ENCODE measurements at places on chromosomes 6 and 20.
A peak's percentile ranks its signal among the peaks of the same experiment; 100 is the strongest.

DNA sequence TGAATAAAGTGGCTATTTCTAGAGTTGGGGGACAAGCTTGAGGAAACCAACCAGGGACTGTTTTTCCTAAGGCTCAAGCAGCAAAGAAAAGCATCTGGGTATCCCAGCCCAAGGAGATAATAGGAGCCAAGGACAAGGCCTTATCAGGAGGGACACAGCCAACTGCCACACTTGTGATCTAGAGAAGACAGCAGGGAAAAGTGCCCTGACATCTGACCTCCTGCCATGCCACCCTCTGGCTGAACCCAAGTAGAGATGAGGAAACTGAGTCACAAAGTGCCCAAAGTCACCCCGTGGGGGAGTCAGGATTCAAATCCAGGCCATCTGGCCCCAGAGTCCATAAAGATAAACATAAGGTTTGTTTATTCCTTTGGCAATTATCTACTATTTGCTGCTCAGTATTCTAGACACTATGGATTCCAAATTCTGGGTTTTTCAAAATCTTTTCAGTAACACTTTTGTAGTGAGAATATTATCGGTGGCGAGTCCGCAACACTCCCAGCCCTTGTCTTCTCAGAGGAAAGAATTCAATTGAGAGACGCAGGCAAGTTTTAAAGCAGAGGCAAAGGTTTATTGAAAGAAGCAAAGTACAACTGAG lies 3.5 kb upstream of the LBP start:
- no peak for DNase-seq

GRCh38 chr20:11050350-11050749 lies 376.6 kb upstream of the JAG1 start:
- DNase-seq: no peak

- no peak for DNase-seq
Observed at GRCh38 chr6:63565727-63566596, 6.3 kb upstream of the LOC128125822 start.

GRCh38 chr20:16098890-16099639 lies 474.2 kb downstream of the KIF16B start:
- DNase-seq: no peak

DNA sequence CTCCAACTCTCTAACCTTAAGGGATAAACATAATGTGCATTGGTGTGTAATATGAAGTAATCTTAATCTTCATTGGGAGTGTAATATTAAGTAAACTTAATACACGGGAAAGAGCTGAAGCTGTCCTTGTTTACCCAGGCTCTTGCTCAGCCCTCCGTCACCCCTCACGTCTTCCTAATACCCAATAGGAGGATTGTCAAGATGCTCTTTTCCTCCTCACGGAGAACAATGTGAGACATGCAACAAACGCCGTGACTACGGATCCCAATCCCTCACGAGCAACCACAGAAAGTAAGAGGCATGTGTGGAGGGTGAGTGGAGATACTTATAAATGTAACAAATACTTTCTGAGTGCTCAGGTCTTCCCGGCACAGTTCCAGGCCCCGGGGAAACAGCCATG lies 11.0 kb downstream of the KIF16B start:
- no peak for DNase-seq

DNA sequence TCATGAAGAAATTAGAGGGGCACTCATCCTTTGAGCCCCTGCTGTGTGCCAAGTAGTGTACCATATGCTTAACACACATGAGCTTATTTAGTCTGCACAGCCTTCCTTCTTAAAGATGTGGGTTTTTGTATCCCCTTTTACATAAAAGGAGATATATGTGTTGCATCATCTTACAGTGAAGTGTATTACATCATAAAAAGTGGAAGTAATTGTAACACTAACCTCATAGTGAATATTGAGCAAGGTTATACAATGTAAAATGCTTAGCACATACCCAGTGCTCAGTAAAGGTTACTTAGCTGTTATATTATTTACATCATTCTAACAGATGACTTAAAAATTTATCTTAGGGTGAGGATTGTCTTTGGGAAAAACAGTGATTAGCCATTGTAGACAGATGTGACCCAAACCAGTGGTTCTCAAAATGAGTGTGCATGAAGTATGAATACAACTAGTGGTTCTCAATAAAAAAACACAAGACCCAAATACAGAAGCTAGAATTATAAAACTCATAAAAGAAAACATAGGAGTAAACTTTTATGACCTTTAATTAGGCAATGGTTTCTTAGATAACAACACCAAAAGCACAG lies 3.8 kb upstream of the PIGU start:
- DNase-seq: no peak

GRCh38 chr6:75963569-75963968 lies 108.9 kb downstream of the IMPG1 start:
- DNase-seq: no peak

DNA sequence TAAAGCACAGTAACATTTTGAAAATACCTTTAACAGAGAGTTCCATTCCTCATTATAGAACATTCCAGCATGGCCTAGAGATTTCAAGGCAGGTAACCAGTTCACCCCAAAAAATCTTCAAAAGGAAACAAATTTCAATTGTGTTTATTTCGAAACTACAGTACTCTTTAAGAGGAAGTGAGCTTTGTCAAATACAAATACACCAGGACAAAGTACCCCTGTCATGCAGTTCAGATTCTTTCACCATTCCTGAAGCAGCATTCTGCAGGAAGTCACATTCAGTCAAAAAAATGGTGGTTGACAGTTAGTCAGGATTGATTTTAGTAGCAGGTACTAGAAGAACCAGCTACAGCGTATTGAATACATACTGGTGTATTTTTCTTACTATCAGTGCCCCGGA lies 89.6 kb upstream of the RIN2 start:
- no peak for DNase-seq

- DNase-seq: no peak
Observed at GRCh38 chr6:68778356-68779020, 143.4 kb downstream of the ADGRB3 start.

DNA sequence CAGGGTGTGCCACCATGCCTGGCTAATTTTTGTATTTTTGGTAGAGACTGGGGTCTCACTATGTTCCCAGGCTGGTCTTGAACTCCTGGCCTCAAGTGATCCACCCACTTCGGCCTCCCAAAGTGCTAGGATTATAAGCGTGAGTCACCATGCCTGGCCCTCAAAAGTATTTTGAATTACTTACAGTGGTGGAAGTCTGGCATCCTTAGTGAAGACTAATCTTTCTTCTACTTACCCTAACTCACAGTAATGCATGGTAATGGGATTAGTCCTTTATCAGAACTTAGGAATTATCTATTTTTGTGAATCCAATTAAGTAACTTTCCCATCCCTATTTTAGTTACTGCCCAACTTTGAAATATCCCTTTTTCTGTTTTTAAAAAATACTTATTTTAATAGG lies 3.9 kb downstream of the RWDD1 start:
- no peak for DNase-seq

DNA sequence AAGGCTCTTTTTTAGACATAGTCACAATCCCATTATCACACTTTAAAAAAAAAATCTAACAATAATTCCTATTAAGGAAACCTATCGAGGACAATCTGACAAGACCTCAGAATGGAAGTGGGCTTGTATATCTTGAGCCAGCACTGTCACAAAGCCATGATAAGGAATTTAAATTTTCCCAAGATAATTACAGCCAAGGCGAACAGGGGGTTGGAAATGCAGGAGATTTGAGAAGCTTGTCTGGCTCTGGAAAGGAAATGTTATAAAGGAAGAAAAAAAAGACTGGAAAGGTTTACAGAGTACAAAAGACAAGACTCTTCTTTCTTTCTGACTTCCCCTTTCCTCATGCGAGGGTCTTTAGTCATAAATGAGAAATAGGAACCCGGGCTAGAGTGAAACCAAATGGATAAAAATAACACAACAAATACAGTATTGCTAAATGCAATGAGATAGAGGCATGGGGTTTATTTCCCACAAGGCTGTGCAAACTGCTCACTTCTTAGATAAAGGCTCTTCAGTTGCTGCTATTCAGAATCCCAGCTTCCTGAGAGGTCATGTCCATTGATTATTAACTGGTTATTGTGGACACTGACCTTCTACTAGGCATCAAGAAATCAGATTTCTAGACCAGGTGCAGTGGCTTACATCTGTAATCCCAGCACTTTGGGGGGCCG lies 13.4 kb upstream of the GHRH start:
- no peak for DNase-seq

DNA sequence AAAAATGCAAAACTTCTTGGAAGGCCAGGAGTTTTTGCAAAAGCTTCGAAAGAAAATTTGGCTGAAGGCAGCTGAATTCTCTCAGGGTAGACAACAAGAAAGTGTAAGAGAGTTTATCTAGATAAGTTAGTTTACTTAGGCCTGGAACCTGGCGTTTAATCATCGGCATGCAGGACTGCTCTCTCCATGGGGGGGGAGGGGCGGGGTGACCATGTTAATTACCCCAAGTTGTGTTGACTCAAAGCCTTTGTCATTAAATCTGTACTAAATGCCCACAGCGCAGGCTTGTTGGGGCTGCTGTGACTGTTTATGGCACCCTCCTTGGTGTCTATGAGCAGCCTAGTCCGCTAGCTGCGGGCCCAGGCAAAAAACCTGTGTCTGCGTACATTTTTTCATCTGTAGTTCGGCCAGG lies 20.1 kb upstream of the ZNF451 start:
- no peak for DNase-seq

DNA sequence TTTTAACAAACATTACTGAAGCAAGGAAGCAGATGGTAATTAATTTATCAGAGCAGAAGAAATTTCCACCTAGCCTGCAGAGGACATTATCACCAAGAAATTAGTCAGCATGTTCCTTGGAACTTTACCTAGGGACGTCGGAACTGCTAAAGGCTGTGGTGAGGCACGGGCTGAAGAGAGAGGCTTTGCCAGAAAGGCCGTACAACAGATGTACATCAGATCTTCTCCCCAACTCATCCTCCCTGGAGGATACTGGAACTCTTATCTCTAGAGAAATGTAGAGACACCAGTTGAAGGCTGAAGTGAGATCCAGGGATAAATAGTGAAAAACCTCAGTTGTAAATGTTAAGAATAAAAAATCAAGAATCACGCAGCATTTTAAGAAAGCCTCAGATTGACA lies 257.1 kb downstream of the SAMD5 start:
- no peak for DNase-seq

- peak; percentile 35 for DNase-seq
Observed at GRCh38 chr6:26607434-26608230, 10.9 kb downstream of the ABT1 start.

- DNase-seq: no peak
Observed at GRCh38 chr20:2394411-2395055, 13.8 kb downstream of the TGM6 start.

GRCh38 chr6:85569323-85569722 lies 24.3 kb downstream of the SNX14 start:
- no peak for DNase-seq

DNA sequence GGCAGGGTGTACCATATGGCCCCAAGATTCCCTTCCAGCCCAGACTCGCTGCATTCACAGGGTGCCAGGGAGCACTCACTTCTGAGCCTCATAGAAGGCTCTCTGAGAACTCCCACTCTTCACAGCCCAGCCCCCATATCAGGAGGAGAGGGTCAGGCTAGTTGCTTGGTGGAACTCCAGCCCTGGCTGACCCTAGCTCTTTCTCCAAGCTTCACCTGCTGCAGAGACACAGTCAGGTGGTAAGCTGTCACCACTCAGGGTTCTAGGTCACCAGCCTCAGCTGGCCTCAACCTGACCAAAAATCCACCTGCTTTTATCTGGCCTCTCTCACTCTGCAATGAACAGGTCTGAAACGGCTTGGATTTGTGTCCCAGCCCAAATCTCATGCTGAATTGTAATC lies 162.7 kb upstream of the MLN start:
- DNase-seq: no peak

DNA sequence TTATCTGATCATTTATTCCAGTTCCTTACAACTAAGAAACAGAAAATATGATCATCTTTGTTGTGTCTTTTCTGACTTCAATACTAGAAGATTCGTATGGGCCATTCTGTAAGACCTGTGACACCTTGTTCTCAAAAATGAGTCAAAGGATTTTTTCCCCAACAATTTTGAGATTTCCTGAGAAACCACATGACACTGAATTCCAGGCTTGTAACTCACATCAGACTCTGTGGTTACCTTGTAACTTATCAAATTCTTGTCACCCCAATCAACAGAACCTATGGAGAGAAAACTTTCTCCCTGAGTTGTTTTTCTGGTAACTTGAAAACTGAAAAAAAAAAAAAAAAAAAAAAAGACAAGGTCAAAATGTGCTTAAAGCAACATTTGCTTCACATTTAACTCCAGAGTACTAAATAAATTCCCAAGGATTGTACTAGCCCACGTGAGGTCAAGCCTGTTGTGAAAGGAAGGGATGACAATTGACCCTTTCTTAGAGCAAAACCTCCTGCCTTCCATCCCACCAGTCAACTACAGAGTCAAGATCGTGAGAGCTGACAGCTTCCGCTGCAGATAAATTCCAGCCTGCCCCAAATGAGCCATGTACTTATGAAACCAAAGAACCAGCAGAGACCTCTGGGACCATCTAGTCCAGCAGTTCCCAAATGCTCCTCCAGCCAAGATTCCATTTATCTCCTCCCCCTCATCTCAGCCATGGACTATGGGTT lies 140.3 kb downstream of the TBX18 start:
- DNase-seq: no peak

DNA sequence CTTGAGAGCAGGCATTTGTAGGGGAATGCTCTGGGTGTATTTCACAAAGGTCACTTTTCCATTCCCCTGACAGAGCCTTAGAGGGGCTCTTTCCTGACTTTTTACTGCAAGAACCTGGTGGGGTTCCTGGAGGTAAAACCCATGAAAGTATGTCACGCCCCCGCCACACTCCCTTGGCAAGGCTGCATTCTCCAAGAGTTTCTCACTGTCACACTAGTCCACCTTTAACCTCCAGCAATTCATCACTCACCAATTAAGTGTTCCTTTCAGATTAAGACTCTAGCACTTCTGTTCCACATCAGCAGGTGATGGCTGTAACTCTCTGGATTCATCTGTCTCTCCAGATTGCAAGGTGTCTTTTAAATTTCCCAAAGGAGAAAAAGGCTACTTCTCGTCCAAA lies 32.7 kb upstream of the NKX2-4 start:
- DNase-seq: no peak

DNA sequence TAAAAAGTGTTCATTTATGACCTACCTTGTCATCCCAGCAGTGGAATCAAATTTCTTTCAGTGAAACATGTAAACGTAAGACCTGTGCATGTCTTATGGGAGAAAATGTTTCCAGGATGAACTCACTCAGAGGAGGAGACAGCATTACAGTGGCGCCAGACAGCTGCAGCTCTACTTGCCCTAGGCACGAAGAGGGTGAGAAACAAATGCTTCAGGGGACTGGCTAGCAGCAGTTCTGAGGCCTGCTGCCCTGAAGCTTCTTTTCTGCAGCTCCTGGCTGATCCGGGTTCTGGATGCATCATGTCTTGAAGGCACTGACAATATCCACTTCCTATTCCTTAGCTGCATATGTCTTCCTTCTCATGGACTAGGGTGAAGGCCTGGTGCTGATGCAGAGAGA lies 120.2 kb downstream of the QRSL1 start:
- no peak for DNase-seq

All from stimulated activated CD4-positive, alpha-beta T cell treated with anti-CD3 and anti-CD28 coated beads, TNF-alpha, amount 100 ng/mL, for 24 hours (primary cell).